Activated CD8-positive, alpha-beta T cell treated with anti-CD3 and anti-CD28 coated beads for 36 hours (primary cell): ENCODE measurements at places on chromosomes 4 and X. TPM values are rescaled to one million over a fixed set of nuclear protein-coding genes. Genes with fewer than 3 reads are reported as not detected.

Gene PPP2R2C
- total RNA-seq: not detected

Gene THAP6
- 16.6 TPM for total RNA-seq

Gene PNCK
- 1.1 TPM for total RNA-seq

Gene GRSF1
- 111 TPM for total RNA-seq

- no peak overlapping the region for H3K27ac ChIP-seq
- DNase-seq: peak; percentile 38
- H3K27me3 ChIP-seq: peaks cover 3% of the 10 kb centered on the region
Observed at GRCh38 chrX:69493193-69493592, 10.9 kb upstream of the NALF2 start.

GRCh38 chr4:41294445-41295062 lies 37.8 kb downstream of the UCHL1 start:
- no peak overlapping the region for H3K27ac ChIP-seq
- H3K4me3 ChIP-seq: no peak overlapping the region
- no peaks in the 10 kb centered on the region for H3K4me1 ChIP-seq
- no peaks in the 10 kb centered on the region for H3K36me3 ChIP-seq
- DNase-seq: no peak

DNA sequence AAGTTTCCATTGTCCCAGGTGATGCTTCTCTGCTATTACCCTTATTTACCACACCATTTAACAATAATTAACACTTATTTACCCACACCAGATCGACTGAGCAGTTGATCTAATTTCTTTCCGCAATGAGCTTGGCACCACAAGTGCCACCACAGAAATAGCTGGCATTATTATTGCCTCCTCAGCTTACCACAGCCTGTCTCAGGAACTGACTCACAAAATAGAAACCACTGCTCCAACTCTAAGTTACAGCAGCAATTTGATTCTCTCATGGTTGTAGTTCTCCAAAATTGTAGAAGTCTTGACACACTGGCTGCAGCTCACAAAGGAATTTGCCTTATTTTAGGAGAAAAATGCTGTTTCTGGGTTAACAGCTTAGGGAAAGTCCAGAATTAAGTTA lies 22.5 kb downstream of the ZNF721 start:
- DNase-seq: peak; percentile 8
- H3K4me1 ChIP-seq: peaks cover 28% of the 10 kb centered on the region
- H3K27ac ChIP-seq: no peak overlapping the region
- H3K27me3 ChIP-seq: no peaks in the 10 kb centered on the region

- DNase-seq: no peak
- no peaks in the 10 kb centered on the region for H3K27me3 ChIP-seq
- no peak overlapping the region for H3K27ac ChIP-seq
Observed at GRCh38 chr4:127143460-127144195, 489.1 kb upstream of the INTU start.

- no peaks in the 10 kb centered on the region for H3K27me3 ChIP-seq
- DNase-seq: no peak
- H3K36me3 ChIP-seq: peaks cover 29% of the 10 kb centered on the region
- no peak overlapping the region for H3K4me3 ChIP-seq
- H3K27ac ChIP-seq: no peak overlapping the region
Observed at GRCh38 chr4:26896636-26897035, 36.0 kb downstream of the STIM2 start.

Gene HTATSF1
- 35.4 TPM for total RNA-seq

Gene KCTD8
- not detected for total RNA-seq

DNA sequence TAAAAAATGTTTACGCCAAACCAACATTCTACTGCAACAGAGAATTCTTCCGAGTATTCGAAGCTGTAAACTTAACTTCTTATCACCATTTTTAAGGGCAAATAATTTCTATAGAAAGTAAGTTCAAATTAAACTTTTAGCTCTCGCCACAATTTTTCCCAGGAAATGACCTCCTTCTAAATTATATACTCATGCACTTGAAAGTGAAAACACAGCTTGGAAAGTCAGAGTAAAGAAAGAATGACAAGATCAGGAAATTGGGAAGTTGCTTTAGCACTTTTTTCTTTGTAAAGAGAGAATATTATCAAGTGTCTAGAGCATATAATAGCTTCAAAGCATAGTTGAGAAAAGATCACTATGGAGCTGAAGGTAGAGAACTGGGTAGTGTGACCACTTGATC lies 1.2 kb downstream of the CYBB start:
- no peaks in the 10 kb centered on the region for H3K27me3 ChIP-seq
- no peak for DNase-seq
- no peak overlapping the region for H3K27ac ChIP-seq
- no peak overlapping the region for H3K4me3 ChIP-seq
- no peaks in the 10 kb centered on the region for H3K36me3 ChIP-seq
- peaks cover 20% of the 10 kb centered on the region for H3K4me1 ChIP-seq

DNA sequence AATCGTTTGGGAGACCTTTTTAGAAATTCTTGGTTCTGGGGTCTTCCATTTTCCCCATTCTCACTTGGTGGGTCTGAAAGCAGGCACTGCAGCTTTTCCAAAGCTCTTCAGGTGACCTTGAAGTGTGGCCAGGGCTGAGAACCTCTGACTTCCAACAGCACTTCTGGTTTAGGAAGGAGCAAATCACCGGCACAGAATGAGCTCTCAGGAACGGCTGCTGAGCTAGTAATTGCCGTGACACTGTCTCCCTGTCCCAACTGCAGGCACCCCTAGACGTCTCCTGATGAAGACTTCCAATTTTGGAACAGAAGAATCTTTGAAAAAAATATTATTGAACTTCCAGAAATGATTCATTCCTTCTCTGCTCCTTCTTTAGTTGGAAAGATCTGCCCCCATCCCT lies 31.3 kb downstream of the CD38 start:
- no peak overlapping the region for H3K27ac ChIP-seq
- H3K4me3 ChIP-seq: no peak overlapping the region
- H3K4me1 ChIP-seq: peaks cover 19% of the 10 kb centered on the region
- H3K27me3 ChIP-seq: no peaks in the 10 kb centered on the region
- H3K36me3 ChIP-seq: peaks cover 7% of the 10 kb centered on the region

Gene EIF4E
- 118 TPM for total RNA-seq

Gene MAGEA12
- not detected for total RNA-seq
